Cortex of kidney (tissue), 1 donor: ENCODE measurements at places on chromosomes 2 and 18.

- no peak for DNase-seq
These were observed 29.7 kb upstream of the FAHD2A start for GRCh38 chr2:95372845-95373244.

GRCh38 chr18:35753306-35753910, 171.9 kb downstream of the GALNT1 start:
- no peak for DNase-seq

DNA sequence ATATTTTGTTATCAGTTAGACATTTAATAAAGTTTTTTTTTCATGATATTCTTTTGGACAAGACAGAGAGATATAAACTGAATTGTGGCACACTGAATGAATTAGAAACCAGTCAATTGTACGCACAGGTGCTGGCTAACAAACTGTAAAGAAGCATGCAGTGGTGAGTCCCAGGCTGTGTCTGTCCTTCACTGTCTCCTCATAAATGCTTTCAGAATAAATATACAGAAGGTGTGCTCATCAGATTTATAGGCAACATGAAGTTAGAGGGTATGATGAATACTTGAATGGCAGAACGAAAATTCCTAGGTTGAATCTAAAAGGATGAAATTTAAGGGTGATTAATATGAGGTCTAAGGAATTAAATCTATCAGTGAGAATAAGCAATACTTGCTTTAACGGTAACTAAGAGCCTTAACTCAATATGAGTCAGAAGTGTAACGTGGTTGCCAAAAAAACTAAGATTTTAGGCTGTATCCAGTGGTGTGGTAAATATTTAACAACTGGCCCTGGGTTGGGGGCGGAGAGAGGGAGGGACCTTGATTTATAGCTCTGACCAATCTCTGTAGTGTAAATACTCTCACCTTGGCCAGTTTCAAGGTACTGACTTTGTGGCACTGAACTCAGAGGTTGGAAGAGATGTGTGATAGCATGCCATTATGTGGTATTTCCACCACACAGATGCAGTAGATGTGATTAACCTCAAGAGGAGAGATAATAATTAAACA, 41.9 kb upstream of the AAK1 start:
- DNase-seq, result no peak

- DNase-seq, result no peak
These were observed 844.9 kb upstream of the CRIM1 start for GRCh38 chr2:35510636-35511035.

- DNase-seq, result no peak
These were observed 87.9 kb downstream of the TNS1 start for GRCh38 chr2:217914878-217915277.

GRCh38 chr2:121690095-121690494, 40.8 kb upstream of the CLASP1 start:
- DNase-seq, result no peak

DNA sequence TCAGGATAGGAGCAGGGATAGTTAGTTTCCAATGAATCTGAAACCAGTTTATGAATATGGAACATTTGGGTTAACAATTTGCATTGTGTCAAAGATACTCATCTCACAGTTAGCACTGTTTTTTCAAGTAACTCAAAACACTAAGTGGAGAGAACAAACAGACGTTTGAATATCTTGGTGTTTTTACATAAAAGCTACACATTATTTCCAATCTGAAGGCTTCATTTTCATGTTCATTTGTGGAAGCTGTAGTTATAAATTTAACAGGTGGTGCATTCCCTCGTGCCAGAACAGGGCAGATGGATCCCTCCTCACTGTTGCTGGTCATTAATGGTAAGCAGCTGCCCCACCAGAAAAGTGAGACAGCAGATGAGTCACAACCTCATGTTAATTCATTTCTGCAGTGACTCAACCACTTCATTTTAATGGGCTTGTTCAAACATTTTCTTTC, 286.9 kb downstream of the TMX3 start:
- DNase-seq, result no peak

- no peak for DNase-seq
These were observed 888 bp upstream of the ADCY3 start for GRCh38 chr2:24920809-24921441.

DNA sequence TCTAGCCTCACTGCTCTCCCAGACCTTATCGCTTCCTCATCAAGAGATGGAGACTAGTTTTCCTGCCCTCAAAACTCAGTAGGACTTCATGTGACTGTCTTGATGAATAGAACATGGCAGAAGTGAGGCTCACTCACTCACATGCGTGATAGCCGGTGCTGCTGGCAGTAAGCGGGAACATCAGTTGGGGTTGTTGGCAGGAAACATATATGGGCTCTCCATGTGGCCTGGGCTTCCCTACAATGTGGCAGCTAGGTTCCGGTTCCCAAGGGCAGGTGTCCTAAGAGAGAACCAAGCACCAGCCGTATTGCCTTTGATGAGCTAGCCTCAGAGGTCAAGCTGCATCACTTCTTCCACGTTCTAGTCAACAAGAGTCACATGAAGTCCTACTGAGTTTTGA, 15.2 kb upstream of the FAHD2A start:
- no peak for DNase-seq
